Panc1 (cell line): ENCODE measurements at places on chromosomes 7 and 10. TPM values are rescaled to one million over a fixed set of nuclear protein-coding genes. Genes with fewer than 3 reads are reported as not detected.

DNA sequence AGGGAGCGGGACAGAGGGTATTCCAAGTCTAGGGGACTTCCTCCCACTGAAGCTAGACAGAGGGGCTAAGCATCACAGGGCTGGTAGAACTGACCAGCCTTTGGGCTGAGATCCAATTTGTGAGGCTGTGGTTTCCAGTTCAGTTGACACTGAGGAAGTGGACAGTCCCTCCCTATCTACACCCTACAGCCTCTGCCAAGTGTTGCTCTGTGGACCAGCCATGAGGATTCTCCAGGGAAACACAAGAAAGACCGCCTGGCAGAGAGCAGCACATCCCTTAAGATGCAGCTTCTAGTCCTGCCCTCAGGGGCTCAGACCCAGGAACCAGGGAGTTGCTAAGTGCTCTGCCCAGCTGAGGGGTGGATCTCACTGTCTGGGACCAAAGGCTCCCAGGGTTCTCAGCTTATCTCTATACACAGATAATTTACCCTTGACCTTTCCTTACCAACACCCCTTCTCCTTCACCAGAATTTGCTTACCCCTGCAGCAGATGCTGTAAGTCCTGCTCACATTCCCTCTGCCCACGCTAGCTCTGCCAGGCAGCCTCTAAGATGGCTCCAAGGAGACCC lies 252.0 kb downstream of the SKIDA1 start:
- DNase-seq: no peak
- H3K27ac ChIP-seq: peak overlapping the region; percentile 87
- no peaks in the 10 kb centered on the region for H3K36me3 ChIP-seq
- H3K27me3 ChIP-seq: no peaks in the 10 kb centered on the region
- peaks cover 21% of the 10 kb centered on the region for H3K4me1 ChIP-seq
- no peak overlapping the region for H3K4me3 ChIP-seq

DNA sequence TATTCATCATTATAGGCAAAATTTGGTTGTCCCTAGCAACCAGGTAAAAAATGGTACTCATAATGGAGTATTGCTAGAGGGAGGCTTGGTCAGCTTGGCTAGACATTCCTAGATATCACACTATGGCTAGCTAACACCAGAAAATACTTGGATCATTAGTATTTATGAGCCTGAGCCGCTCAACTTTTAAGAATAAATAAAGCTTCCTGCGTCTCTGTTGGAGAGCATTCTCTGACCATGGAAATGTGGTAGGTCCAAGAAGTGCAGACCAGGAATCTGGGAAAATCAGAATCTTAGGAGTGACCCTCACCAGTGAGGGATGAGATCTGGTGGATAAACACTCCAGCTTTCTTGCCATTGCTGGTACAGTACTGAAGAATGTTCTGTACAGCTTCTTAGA lies 157.6 kb upstream of the AGR3 start:
- no peak for DNase-seq
- no peaks in the 10 kb centered on the region for H3K27me3 ChIP-seq
- H3K4me1 ChIP-seq: peaks cover 15% of the 10 kb centered on the region
- H3K36me3 ChIP-seq: no peaks in the 10 kb centered on the region
- no peak overlapping the region for H3K4me3 ChIP-seq

DNA sequence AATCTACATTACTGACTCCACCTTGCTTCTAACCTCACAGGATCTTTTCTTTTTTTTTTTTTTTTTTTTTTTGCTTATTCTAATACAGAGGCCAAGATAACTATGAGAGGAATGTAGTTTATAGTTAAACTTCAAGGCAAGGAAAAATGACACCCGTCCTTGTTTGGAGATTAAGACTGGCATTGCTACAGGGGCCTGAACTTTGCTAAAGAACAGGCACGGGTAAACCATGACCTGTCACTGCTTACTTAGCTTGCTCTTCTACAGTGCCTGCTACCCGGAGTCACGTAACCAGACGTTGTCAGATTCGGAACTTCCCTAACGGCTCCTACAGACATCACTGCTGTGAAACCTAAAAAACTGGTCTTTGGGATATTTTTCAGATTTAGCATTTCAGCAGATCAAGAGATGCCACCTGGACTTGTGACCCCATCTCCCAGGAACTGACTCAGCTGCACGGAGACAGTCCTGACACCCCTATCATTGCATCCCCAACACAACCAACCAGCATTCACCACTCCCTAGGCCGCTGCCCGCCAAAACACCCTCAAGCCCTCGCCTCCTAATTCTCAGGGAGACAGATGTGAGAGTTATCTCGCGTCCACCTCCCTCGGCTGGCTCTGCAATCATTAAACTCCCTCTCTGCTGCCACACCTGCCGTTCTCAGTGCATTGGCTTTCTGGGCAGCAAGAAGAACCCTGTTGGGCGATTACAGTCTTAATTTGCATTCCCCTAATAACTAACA lies 27.5 kb downstream of the MAD1L1 start:
- H3K4me3 ChIP-seq: no peak overlapping the region
- no peaks in the 10 kb centered on the region for H3K4me1 ChIP-seq
- DNase-seq: no peak
- no peaks in the 10 kb centered on the region for H3K27me3 ChIP-seq

DNA sequence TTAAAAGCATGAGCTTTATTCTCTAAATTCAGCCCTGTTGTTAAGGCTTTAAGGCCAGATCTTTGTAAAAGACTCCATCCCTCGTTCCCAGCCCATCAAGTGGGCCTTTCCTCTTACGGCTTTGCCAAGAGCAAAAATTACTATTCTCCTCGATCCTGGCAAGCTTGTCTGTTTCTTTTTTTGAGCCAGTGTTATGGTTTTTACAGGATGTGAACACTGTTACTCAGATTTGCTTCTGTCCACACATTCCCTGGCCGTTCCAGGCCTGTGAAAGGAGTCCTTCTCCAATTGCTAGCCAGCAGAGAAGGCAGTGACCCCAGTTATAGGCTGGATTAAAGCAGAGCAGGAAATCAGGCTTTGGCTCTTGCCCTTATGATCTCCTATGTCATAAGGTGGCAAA lies 47.0 kb upstream of the EPC1 start:
- no peaks in the 10 kb centered on the region for H3K36me3 ChIP-seq
- H3K4me1 ChIP-seq: no peaks in the 10 kb centered on the region
- no peak overlapping the region for H3K27ac ChIP-seq
- H3K27me3 ChIP-seq: no peaks in the 10 kb centered on the region
- no peak overlapping the region for H3K4me3 ChIP-seq
- DNase-seq: no peak

GRCh38 chr7:6092953-6093354 lies 61.8 kb downstream of the ANKRD61 start:
- no peak overlapping the region for H3K4me3 ChIP-seq
- H3K4me1 ChIP-seq: no peaks in the 10 kb centered on the region
- no peak for DNase-seq
- H3K36me3 ChIP-seq: no peaks in the 10 kb centered on the region
- H3K27ac ChIP-seq: no peak overlapping the region

GRCh38 chr7:47179812-47180515 lies 401.9 kb downstream of the TNS3 start:
- H3K36me3 ChIP-seq: no peaks in the 10 kb centered on the region
- no peaks in the 10 kb centered on the region for H3K4me1 ChIP-seq
- peak; percentile 36 for DNase-seq
- no peak overlapping the region for H3K4me3 ChIP-seq
- peaks cover 12% of the 10 kb centered on the region for H3K27me3 ChIP-seq

DNA sequence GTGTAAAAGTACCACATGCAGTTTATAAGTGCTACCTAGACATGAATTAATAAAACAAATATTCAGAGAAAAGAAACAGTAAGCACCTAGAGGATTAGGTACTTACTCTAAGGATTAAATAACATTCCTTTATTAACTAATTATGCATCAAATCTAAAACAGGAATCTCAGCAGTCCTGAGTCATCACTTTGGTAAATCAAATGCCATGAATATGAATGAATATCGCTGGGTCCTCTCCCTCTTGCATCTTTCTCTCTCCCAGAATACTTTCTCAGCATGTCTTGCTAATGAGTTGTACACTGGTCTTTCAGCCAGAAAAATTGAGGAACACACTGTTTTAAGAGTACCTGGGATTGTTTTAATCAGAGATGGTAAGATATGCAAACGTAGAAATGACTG lies 225.5 kb upstream of the NFE2L3 start:
- H3K27me3 ChIP-seq: peaks cover 5% of the 10 kb centered on the region; the same call in 1 of the 2 replicates
- H3K4me3 ChIP-seq: no peak overlapping the region
- no peaks in the 10 kb centered on the region for H3K4me1 ChIP-seq
- no peaks in the 10 kb centered on the region for H3K36me3 ChIP-seq

DNA sequence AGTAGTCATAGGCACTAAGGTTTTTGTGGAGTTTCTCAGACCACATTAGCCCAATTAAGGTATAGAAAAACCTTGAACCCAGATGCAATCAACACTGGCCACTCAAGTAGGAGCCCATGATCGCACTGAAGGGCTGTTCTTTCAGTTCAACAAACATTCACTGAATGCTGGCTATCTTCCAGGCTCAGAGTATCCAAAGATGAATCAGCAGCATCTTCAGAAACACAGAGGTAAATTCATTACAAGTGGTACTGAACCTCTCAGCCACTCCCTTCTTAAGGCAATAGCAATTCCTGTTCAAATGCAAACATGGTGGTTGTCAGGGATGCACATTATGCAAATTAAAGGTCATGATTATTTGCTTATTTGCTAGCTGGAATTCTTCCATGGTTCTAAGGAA lies 17.1 kb downstream of the KCNK18 start:
- no peak overlapping the region for H3K4me3 ChIP-seq
- H3K4me1 ChIP-seq: peaks cover 8% of the 10 kb centered on the region
- H3K36me3 ChIP-seq: no peaks in the 10 kb centered on the region
- DNase-seq: no peak
- H3K27me3 ChIP-seq: peaks cover 55% of the 10 kb centered on the region
- no peak overlapping the region for H3K27ac ChIP-seq

- no peaks in the 10 kb centered on the region for H3K27me3 ChIP-seq
- no peaks in the 10 kb centered on the region for H3K4me1 ChIP-seq
- H3K36me3 ChIP-seq: no peaks in the 10 kb centered on the region
These were observed 66.8 kb downstream of the LRMDA start for GRCh38 chr10:75497997-75498883.

- no peaks in the 10 kb centered on the region for H3K36me3 ChIP-seq
- DNase-seq: no peak
- H3K27ac ChIP-seq: no peak overlapping the region
- no peaks in the 10 kb centered on the region for H3K27me3 ChIP-seq
- no peaks in the 10 kb centered on the region for H3K4me1 ChIP-seq
- H3K4me3 ChIP-seq: no peak overlapping the region
These were observed 668.3 kb downstream of the GATA3 start for GRCh38 chr10:8722835-8723234.

SPDYE9 gene
- not detected for total RNA-seq

CLRN3 gene
- not detected for total RNA-seq

ITGB8 gene
- total RNA-seq: 4.9 TPM
